Stimulated activated CD4-positive, alpha-beta T cell treated with anti-CD3 and anti-CD28 coated beads, Interleukin-1b, Interleukin-23, amount 100 ng/mL, for 24 hours (primary cell): ENCODE measurements at places on chromosomes 13 and 19.
A peak's percentile ranks its signal among the peaks of the same experiment; 100 is the strongest.

DNA sequence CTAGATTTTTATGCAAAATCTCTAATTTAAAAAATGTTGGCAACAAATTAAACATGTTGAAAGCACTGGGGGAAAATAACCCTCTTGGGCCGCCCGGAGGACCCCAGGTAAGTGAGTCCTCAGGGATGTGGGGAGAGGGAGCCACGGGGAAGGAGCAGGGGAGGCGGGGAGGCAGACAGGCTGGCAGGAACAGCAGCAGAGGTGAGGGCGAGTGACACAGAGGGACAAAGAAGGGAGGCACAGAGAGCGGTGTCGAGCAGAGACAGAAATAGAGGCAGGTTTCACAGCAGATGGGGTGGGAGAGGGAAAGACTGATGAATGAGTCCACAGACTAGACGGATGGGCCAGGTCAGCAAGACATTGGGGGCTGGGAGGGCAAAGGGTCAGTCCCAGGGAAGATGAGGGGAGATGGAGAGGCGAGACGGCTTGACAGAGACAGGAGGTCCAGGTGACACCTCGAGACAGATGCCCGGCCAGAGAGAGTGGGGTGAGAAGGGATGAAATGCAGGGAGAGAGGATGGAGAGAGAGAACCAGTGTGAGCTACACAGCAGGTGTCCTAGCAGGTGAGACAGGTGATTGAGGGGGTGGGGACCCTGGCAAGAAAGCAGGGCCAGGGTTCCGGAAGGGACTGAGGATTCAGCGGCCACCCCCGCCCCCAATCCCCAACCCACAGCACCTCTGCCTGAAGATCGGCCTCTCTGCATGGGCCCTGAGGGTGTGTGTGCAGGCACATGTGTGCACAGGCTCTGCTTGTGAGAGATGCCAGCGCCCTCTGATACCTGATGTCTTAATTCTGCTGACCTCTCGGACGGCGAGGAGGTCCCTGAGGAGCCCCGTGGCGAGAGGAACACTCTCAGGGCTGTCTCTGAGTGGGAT, 3.8 kb downstream of the LRRC4B start:
- no peak for DNase-seq

- peak; percentile 72 for DNase-seq
Measured at GRCh38 chr19:9309974-9310446, 372 bp upstream of the ZNF699 start.

DNA sequence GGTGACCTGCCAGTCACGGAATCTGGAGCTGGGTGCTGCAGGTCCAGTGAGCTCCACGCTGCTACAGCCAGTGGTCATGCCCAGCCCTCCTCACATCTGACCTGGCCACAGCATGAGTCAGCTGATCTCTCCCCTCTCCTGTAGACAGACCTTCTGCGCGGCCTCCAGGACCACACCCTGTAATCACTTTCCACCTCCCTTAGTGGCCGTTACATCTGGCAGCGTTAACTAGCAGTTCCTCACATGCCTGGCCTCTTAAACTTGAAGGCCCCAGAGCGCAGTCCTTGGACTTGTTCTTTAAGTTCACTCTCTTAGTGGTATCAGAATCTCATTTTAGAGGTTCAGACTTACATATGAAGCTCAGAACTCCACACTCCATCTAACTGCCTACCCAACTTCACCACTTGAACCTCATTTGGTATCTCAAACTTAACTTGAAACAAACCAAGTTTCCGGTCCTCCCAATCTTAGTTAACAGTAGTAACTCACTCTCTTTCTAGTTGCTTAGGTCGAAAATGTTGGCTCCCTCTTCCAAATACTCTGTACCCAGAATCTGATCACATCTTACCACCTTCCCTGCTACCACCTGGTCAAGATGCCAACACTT, 22.7 kb downstream of the MIPEP start:
- no peak for DNase-seq

GRCh38 chr19:290372-291005, 714 bp downstream of the PLPP2 start:
- DNase-seq = no peak

DNA sequence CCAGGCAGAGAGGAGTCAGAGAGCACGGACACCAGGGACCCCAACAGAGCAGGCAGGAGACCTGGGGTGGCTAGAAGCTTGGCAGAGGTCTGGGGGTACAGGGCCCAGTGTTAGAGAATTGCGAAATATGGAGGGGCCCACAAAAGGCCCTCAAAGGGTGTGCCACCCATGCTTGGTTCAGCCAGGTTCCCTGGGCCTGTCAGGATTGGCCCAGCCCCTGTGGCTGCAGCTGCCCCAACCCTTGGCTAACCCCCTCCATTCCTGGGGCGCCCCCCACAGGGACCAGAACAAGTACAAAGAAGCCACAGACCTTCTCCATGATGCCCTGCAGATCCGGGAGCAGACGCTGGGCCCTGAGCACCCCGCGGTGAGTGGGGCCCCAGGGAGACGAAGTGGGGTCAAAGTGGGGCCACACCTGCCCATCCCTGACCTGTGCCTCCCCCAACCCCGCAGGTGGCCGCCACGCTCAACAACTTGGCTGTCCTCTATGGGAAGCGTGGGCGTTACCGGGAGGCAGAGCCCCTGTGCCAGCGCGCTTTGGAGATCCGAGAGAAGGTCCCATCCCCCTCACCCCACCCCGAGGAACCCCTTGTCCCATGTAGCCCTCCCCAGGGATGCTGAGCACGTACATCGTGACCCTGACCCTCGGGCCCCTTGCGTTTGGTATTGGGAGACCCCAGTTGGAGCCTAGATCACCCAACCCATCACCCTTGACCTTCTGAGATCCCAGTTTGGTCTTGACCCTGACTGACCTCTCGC, 8.0 kb downstream of the KLC3 start:
- DNase-seq = no peak

DNA sequence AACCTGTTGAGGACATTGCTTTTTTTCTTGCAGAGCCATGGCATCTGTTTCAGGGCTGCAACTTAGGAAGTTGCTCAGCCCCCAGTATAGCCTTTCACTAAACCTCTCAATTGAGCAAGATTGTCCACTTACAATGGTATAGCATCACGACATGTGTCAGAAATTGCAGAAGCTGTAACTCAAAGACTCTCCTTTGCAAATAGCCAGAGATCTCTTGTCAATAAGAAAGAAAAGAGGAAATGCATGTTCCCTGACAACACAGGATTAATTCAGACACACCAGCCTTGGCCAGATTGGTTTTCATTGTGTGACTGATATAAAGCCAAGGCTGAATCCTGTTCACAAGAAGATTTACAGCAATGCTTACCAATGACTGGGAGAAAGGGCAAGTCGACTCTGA, 38.7 kb upstream of the CYSLTR2 start:
- DNase-seq = no peak

DNA sequence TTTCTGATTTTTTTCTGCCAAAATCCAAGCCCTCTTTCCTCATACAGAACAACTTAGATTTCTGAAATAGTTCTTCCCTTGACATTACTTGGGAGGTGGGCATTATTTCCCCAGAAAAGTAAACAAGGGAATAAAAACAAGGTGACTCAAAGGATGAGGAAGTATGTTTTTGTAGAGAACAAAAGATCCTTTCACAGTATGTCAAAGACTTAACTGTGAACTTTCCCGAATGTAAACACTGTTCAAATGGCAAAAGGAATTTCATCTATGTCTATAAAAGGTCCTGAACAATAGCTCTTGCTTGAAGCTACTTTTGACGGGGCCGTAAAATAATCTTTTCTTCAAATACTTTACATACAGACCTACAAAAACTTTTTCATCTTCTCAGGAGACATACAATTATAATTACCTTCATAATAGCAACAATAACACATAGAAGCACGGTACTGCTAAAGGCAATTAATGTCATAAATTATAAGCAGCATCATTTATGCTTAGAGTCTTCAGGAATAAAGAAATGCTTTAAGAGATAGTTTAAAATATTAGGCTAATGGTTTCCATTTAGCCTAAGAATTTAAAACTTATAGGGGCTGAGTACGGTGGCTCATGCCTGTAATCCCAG, 191.1 kb downstream of the RGCC start:
- no peak for DNase-seq

DNA sequence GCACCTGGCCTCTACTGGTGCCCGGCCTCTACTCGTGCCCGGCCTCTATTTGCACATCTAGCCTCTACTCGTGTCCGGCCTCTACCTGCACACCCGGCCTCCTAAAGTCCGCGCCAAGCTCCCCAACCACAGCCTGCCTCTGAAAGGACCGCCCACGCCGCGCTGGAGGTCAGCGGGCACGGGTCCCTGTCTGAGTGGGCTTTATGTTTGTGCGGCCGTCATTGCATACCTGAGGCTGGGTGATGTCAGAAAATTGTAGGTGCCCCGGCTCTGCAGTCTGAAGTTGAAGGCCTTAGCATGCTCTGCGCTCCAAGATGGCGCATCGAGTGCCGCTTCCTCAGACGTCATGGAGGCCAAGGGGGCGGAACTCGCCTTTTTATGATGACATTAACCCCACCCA, 1.1 kb downstream of the ZNF135 start:
- no peak for DNase-seq

- DNase-seq = no peak
Measured at GRCh38 chr19:4861147-4861546, 6.3 kb downstream of the PLIN3 start.

DNA sequence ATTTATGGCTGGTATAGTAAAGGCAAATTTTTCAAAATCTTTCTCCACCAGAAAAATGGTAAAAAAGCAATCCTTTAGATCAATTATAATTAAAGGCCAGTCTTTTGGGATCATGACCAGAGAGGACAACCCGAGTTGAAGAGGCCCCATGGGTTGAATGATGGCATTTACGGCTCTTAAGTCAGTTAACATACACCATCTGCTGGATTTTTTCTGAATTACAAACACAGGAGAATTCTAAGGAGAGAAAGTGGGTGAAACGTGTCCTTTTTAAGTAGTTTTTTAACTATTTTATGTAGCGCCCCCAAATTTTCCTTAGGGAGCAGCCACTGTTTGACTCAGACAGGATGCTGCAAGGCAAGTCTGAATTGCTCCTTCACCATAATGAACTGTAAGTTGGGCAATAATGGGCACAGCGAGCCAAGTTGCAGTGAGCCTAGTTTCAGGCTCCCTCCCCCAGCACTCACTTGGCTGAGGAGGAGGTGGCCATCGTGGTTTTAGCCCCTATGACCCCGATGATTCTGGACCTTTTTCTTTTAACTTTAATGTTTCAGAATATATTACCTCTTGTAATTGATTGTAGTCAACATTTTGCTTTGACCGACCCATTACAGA, 13.6 kb upstream of the ZNF611 start:
- no peak for DNase-seq

- DNase-seq = no peak
Measured at GRCh38 chr13:42638886-42639285, 64.9 kb downstream of the TNFSF11 start.

- DNase-seq = no peak
Measured at GRCh38 chr13:29108068-29108786, 288.1 kb downstream of the MTUS2 start.

GRCh38 chr13:31731921-31732320, 7.4 kb upstream of the RXFP2 start:
- no peak for DNase-seq

- no peak for DNase-seq
Measured at GRCh38 chr13:43360892-43361610, 337.7 kb downstream of the DNAJC15 start.

- no peak for DNase-seq
Measured at GRCh38 chr19:18089726-18090125, 3.0 kb upstream of the IL12RB1 start.

DNA sequence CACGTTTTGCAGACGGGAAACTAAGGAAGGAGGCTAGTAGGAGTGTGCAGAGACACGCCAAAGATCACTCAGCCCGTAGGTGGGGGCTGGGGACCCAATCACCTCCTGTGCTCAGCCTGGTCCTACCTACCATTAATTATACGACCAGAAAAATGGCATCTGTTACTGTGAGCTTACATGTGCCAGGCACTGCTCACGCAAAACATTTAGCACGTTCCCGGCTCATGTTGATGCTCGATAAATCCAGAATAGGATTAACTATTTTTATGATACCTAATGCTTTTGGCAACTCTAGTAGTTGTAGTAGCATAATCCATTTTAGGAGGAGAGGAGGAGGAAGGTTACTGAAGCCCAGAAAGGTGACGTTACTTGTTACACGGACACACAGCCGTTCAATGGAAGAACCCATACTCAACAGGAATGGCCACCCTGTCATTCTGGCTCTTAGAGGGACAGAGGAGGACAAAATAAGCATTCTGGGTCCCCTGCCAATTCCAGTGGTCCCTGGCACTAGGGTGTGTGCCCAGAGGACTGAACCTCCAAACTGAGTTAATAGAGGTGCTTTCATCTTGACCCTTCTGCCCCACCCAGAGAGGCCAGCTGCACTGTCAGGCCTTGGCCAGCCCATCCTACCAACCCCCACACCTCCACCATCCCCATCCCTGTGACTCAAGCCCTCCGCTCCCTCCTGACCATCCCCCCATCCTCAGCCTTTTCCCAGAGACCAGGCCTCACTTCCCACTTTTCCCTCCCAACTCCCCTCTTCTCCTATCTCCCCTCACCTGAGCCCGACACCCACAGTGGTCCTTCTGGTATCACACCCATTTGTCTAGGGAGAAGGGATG, 5.0 kb upstream of the EML2 start:
- no peak for DNase-seq

- DNase-seq = no peak
Measured at GRCh38 chr19:31930401-31930800, 415.0 kb upstream of the ZNF507 start.

DNA sequence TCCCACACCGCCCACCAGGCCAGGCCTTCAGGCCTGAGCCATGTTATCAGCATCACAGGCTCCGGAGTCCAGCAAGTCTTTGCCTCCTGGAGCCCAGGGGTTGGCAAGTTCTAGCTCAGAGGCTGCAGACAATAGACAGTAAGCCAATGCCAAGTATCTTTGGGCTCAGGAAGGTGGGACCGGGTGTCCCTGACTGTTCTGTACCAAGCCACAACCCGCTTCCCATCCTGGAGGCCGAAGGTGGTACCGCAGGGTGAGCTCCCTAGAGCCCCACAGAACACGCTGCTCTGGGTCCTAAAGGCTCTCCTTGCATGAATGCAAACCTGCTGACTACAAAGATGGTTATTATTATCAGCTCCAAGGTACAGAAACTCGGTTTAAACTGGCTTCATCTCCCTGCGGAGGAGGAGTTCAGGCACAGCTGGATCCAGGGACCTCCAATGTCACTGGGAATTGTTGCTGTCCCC, 5.5 kb upstream of the FSTL3 start:
- no peak for DNase-seq

DNA sequence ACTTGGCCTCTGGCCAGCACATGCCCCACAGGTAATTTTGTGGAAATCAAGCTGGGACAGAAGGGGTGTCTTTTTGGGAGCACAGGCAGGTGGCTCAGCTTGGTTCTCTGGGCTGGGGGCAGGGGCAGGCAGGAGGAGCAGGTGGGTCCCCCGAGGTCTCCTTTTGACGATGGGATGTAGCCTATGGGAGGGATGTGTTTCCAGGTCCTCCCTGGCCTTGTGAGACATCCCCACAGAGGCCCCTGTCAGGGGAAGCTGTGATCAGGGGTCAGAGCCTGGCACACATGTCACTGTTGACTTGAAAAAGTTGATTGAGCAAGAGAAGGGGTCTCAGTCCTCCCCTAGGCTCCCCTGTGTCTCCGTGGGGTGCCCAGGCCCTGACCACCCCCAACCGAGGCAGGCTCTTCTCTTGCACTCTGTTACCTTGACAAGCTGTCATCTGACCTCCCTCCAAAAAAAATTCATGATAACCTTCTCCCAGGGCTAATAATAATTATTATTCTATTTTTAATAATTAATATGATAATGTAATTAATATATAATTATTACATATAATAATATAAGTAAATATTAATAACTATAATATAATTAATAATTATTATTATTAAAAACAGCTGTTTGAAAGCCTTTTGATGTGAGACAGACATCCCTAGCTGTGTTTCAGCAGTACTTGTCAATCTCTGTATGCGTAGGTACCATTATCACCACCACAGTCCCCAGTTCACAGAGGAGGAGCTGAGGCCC, 116.2 kb downstream of the ZDHHC20 start:
- no peak for DNase-seq
